Ascending aorta (tissue), 2 donors: ENCODE measurements at places on chromosomes 16 and 17. TPM values are rescaled to one million over a fixed set of nuclear protein-coding genes. Genes with fewer than 3 reads are reported as not detected.
A peak's percentile ranks its signal among the peaks of the same experiment; 100 is the strongest.

Gene AATK
- 20.6 TPM for total RNA-seq

Gene DHRS11
- 11.8 TPM for total RNA-seq

DNA sequence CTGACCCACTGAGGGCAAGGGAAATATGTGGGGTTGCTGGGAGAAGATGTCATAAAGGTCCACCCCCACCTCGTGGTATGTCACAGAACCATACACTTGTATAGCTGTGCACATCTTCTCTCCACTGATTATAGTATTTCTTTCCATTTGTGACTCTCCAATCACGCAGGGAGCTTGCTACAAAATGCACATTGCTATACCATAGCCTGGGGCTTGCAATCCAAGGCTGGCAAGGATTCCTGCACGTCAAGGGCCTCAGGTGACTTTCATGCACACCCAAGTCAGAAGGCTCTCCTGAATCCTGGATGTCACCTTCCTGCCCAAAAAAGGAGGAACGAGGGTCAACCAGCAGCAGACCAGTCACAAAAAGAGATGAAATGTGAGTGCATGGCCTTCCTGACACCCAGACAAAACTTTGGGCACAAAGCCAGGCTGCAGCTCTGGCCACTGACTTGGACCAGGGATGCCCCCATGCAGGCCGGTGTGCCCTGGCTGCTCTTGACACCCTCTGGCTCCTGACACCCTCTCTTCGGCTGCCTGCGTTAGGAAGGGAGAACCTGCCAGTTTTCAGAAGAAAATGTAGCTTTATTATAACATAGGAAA lies 12.1 kb downstream of the TBC1D26 start:
- no peaks in the 10 kb centered on the region for H3K27me3 ChIP-seq
- no peak for DNase-seq
- H3K4me3 ChIP-seq = no peak overlapping the region
- no peaks in the 10 kb centered on the region for H3K4me1 ChIP-seq
- H3K36me3 ChIP-seq = no peaks in the 10 kb centered on the region

- H3K27me3 ChIP-seq = no peaks in the 10 kb centered on the region
- H3K4me1 ChIP-seq = peaks cover 23% of the 10 kb centered on the region
- no peak overlapping the region for H3K27ac ChIP-seq
- H3K4me3 ChIP-seq = no peak overlapping the region
Observed at GRCh38 chr16:85605051-85605911, 7.8 kb upstream of the GSE1 start.

GRCh38 chr16:87956365-87957231 lies 5.4 kb downstream of the BANP start:
- no peak overlapping the region for H3K27ac ChIP-seq
- H3K36me3 ChIP-seq = no peaks in the 10 kb centered on the region
- H3K4me3 ChIP-seq = no peak overlapping the region
- no peak for DNase-seq
- H3K4me1 ChIP-seq = no peaks in the 10 kb centered on the region

DNA sequence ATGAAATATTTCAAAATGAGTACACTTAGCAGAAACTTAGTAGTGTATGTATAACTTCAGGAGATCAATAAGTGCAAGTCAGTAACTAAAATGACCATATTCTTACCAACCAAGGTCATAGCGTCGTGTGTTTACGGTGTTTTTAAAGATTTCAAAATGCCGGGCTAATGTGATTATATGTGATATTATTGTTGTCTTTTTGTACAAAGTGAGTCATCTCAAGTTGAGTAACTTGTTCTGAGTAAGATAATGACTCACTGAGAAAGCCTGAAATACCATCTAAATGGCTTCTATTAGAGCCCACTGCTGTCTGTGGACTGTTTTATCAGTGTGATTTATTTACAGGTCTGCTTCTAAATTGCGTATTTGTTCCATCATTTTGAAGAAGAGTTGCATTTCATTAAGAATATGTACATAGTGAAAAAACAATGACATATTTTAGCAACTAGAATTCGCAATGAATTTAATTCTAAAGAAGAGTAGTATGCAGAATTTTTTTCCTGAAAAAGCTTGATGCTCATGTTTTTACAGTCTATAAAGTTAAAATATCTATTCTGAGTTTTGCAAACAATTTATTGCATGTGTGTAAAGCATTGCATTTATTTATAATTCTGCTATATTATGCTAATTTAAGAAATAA lies 12.7 kb downstream of the KRT12 start:
- H3K27ac ChIP-seq = no peak overlapping the region
- no peaks in the 10 kb centered on the region for H3K36me3 ChIP-seq
- DNase-seq = no peak
- no peak overlapping the region for H3K4me3 ChIP-seq

GRCh38 chr17:67335245-67335835 lies 31.0 kb downstream of the PSMD12 start:
- H3K4me1 ChIP-seq = no peaks in the 10 kb centered on the region
- H3K27me3 ChIP-seq = no peaks in the 10 kb centered on the region
- H3K36me3 ChIP-seq = peaks cover 4% of the 10 kb centered on the region
- no peak for DNase-seq

DNA sequence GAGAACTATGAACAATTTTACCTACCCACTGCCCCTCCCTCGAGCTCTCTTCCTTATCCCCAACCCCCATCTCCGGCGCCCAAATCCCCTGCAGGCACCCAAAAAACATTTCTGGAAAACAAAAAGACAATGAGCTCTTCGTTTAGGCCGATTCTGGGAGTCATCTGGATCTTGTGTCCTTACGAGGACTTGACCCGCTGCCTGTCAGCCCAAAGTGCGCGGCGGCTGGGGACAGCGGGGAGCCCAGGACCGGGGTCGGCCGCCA lies 524 bp downstream of the STRADA start:
- H3K27ac ChIP-seq = peak overlapping the region; percentile 94
- H3K36me3 ChIP-seq = no peaks in the 10 kb centered on the region
- H3K27me3 ChIP-seq = no peaks in the 10 kb centered on the region
- H3K4me3 ChIP-seq = peak overlapping the region; percentile 90
- DNase-seq = no peak

DNA sequence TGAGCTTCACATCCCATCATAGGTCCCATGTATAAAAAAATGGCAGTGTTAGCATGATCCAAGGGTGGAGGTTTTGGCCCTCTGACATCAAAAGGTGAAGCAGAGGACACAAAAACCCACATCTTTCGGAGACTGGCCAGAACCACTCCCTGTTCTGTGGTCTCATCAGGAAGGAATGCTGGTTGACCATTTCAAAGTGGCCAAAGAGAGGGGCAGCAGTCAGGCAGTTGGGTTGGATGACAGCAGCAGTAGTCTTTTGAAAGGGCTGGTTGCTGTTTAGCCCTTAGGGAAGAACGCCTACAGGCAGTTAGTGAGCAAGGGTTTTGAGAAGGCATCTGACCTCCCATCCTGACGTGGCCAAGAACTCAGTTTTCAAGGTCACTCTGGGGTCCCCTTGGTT lies 40.5 kb downstream of the LCMT1 start:
- peaks cover 61% of the 10 kb centered on the region for H3K36me3 ChIP-seq
- no peak for DNase-seq
- no peak overlapping the region for H3K27ac ChIP-seq
- H3K4me3 ChIP-seq = no peak overlapping the region

DNA sequence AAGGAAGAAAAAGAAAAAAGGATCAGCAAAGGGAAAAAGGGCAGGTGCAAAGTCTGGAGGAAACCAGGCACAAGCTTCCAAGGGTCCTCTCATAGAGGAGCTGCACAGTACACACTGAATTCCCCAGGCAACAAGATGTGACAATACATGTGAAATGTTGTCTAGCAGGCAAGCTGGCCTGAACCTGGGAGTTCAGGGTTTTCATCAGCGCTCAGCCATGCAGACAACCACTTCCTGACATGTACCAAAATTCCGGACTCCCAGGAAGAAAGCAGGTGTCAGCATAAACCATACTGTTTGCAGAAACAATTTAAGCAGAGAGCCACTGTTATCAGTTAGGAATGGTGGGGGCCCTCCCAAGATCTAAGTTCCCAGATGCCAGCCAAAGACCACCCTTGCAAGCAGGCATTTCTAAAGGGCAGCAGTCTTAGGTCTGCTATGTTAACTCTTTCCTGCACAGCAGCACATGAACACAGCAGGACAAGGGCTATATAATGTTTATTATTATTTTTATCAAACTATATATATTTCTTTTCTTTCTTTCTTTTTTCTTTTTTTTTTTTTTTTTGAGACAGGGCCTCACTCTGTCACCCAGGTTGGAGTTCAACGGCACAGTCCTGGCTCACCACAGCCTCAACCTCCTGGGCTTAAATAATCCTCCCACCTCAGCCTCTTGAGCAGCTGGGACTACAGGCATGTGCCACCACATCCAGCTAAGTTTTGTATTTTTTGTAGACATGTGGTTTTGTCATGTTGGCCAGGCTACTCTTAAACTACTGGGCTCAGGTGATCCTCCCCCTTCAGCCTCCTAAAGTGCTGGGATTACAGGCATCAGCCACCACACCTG lies 10.1 kb downstream of the TK2 start:
- H3K4me1 ChIP-seq = no peaks in the 10 kb centered on the region
- H3K27me3 ChIP-seq = no peaks in the 10 kb centered on the region
- DNase-seq = no peak
- H3K36me3 ChIP-seq = peaks cover 53% of the 10 kb centered on the region
- H3K27ac ChIP-seq = no peak overlapping the region
